ENCODE measurements at places on chromosomes 11 and 22. TPM values are rescaled to one million over a fixed set of nuclear protein-coding genes. Genes with fewer than 3 reads are reported as not detected.

CREB3L1 gene
- not detected for total RNA-seq

DNA sequence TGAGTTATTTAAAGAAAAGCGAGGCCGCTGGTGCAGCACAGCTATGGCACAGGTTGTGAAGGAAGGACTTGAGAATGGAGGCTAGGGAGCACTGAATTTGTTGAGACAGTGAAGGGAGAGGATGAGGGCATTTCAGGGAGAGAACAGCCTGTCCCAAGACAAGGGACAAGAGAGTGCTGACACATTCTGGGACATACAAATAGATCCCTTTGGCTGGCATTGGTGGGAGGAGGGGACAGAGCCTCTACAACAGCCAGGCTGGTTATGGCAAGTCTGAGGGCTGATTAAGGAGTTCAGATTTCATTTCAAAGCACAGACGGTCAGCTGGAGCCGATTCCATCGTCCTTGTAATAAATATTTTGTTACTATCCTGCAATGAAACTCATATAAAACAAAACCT, 1.7 kb upstream of the SLC29A2 start:
- H3K4me3 ChIP-seq = no peak overlapping the region
- no peak for DNase-seq
- H3K36me3 ChIP-seq = no peaks in the 10 kb centered on the region
- no peaks in the 10 kb centered on the region for H3K4me1 ChIP-seq
- peaks cover 6% of the 10 kb centered on the region for H3K27me3 ChIP-seq
- no peak overlapping the region for H3K27ac ChIP-seq

CSNK1E gene
- 156 TPM for total RNA-seq

DNA sequence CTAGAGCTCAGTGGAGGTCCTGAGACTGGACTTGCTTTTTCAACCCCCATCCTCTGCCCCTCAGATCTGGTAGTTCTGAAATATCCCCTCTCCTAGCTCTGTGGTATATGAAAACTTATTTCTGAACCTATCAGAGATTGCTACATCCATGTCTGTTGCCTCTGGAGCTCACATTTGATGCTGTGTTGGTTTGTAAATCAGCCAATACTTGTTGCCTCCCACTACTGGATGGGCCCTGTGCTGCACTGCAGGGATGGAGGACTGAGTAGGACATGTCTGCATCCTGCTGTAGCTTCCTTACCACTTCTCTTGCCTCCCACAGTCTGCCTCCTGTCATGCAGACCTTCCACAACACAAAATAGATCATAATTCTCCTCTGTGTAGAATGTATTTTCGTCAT, 5.2 kb downstream of the OLFML1 start:
- H3K27me3 ChIP-seq = peaks cover 7% of the 10 kb centered on the region
- DNase-seq = no peak
- no peak overlapping the region for H3K4me3 ChIP-seq
- H3K4me1 ChIP-seq = no peaks in the 10 kb centered on the region

FAU gene
- 986 TPM for total RNA-seq

RIMBP3C gene
- 0.50 TPM for total RNA-seq

DNA sequence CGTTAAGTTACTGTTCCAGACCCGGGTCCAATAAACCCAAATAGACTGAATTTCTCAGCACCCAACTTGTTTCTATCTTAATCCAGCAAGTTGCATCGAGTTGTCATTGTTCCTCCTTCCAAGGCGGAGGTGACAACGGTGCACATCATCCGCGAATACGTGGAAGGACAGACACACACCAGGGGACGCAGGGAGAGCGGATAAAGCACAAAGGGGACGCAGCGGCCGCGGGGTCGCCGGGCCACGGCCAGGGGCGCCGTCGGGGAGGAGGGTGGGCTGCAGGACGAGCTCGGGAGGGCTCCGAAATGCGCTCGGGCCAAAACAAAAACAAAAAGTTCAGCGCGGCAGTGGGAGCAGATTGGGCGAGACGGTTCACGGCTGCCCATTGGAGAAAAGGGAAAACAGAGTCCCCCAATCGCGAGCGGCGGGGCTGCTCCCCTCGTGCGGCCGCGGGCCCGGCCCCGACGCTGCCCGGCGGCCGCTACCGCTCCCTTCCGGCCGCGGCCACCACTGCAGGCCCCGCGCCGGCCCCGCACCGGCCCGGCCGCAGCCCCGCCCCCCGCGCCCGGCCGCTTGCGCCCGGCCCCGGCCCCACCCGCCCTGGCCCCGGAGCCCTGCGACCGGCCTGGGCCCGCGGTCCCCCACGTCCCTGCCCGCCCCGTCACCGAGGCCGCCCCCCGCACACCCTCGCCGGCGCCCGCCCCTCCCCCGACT, 518 bp downstream of the KMT5B start:
- H3K27me3 ChIP-seq = peaks cover 6% of the 10 kb centered on the region
- peak overlapping the region; percentile 94 for H3K27ac ChIP-seq
- no peaks in the 10 kb centered on the region for H3K36me3 ChIP-seq
- H3K4me3 ChIP-seq = peak overlapping the region; percentile 94
- peak; percentile 78 for DNase-seq

DNA sequence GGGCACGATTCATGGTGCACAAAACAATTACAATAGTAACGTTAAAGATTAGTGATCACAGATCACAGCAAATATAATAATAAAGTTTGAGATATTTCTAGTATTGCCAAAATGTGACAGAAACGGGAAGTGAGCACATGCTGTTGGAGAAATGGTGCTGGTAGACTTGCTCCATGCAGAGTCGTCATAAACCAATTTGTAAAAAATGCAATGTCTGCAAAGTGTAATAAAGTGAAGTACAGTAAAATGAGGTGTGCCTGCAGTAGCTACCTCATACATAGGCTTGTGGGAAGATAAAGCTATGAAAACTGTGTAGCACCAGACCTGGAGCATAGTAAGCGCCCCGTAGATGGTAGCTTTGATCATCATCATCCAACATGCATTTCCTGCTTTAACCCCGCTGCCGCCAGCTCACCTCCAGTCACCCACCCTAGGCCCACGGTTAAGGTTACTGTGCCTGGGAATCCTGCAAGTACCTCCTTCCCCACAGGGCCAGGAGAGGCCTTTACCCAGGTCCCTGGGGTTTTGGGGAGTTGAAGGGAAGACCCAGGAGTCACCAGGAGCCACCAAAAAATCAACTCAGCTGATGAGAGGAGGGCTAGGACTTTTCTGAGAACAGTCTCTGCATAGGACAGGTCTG, 59.2 kb downstream of the MYO7A start:
- H3K27ac ChIP-seq = no peak overlapping the region
- H3K36me3 ChIP-seq = no peaks in the 10 kb centered on the region
- H3K4me3 ChIP-seq = no peak overlapping the region
- H3K27me3 ChIP-seq = no peaks in the 10 kb centered on the region
- no peak for DNase-seq

DNA sequence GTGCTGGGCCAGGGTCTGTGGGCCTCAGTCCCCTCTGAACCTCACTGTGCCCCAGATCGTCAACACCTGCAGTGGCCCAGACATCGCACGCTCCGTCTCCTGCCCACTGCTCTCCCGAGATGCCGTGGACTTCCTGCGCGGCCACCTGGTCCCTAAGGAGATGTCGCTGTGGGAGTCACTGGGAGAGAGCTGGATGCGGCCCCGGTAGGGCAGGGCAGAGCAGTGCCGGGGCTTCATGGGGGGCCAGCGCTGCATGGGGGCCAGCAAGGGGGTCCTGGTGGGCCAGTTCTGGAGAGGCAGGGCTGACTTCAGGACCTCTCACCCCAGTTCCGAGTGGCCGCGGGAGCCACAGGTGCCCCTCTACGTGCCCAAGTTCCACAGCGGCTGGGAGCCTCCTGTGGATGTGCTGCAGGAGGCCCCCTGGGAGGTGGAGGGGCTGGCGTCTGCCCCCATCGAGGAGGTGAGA, 16.3 kb downstream of the EPS8L2 start:
- no peaks in the 10 kb centered on the region for H3K36me3 ChIP-seq
- peaks cover 15% of the 10 kb centered on the region for H3K27me3 ChIP-seq
- peak; percentile 46 for DNase-seq
- H3K4me1 ChIP-seq = peaks cover 7% of the 10 kb centered on the region
- H3K27ac ChIP-seq = no peak overlapping the region

DNA sequence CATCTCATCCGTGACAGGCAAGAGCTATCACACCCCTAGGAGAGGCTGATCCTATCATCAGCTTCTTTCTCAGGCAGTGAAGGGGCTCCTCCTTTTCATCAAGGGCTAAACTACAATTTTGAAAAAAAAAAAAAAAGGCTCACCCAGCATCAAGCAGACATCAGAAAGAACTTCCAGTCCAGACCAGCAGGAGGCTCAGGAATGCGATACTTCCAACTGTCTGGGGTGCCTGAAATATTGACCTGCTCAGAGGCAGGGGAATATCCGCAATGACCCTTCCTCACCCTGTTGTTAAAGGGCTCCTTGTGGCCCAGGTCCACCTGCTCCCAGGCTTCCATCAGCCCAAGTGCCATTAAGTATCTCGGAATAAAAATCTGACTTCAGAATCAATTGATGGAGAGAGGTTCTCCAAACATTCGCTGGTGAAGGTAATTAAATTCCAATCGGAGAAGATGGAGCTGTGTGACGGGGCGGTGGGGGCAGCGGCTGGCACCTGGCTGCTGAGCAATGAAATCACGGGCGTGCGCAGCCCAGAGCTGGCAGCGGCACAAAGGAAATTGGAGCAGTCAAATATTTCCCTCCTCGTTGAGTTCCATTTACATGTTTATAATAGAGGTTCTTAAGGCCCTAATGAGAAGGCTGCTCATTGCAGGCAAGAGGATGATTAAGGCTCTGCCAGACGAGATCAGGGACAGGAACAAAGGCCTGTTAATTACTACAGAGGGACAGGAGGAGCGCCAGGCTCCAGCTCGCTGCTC, 69.0 kb upstream of the THY1 start:
- H3K27me3 ChIP-seq = peaks cover 33% of the 10 kb centered on the region
- H3K4me1 ChIP-seq = no peaks in the 10 kb centered on the region
- no peak overlapping the region for H3K27ac ChIP-seq
- H3K36me3 ChIP-seq = no peaks in the 10 kb centered on the region
- no peak for DNase-seq

DNA sequence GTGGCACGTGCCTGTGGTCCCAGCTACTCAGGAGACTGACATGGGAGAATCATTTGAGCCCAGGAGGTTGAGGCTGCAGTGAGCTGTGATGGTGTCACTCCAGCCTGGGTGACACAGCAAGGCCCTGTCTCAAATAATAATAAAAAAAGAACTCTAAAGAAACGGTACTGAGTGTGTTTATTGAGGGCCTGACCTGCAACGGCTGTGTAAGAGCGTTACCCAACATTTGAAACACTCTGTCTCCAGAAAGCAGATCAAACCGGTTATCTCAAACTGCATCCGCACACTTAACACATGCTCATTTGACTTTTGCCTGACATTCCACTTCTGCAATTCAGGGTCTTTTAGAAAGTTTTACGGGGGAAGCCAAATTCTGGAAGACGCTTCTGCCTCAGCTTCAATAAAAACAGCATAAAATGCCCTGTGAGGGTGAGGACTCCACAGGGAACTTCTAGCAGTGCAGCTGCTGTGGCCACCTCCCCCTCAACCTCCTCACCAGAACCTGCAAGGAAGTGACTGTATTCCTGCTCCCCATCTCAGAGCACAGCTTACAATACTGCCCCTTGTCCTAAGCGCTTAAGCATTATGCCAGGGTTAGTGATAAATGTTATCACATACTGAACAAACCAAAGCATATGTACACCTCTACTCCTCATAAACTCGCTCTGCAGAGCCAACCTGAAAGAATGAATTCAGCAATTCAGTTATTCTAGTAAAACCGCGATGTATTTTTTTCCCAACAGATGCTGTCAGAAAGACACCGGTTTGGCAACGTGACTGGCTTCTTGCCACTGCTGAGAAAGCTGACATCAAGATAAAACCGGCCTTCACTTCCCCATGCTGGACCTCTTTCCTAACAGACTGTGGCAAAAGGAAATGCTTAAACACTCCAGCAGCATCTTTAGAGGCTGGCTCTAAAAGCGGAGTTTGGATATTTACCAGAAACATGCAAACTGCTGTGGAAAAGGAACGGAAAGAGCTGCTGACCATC, 52.2 kb downstream of the PRDM10 start:
- no peak for DNase-seq
- H3K27me3 ChIP-seq = no peaks in the 10 kb centered on the region
- H3K36me3 ChIP-seq = no peaks in the 10 kb centered on the region
- H3K4me1 ChIP-seq = peaks cover 6% of the 10 kb centered on the region
- H3K27ac ChIP-seq = no peak overlapping the region

FAT3 gene
- not detected for total RNA-seq

KLHL35 gene
- 0.62 TPM for total RNA-seq

- no peak for DNase-seq
- no peaks in the 10 kb centered on the region for H3K4me1 ChIP-seq
- no peaks in the 10 kb centered on the region for H3K27me3 ChIP-seq
- H3K27ac ChIP-seq = no peak overlapping the region
These were observed 273.2 kb downstream of the TENM4 start for GRCh38 chr11:79167510-79168188.

ASPHD2 gene
- 13.6 TPM for total RNA-seq

- no peak for DNase-seq
- H3K36me3 ChIP-seq = no peaks in the 10 kb centered on the region
- H3K4me3 ChIP-seq = no peak overlapping the region
- peaks cover 23% of the 10 kb centered on the region for H3K27me3 ChIP-seq
- no peaks in the 10 kb centered on the region for H3K4me1 ChIP-seq
These were observed 43.9 kb upstream of the ASPHD2 start for GRCh38 chr22:26385164-26385563.

DNA sequence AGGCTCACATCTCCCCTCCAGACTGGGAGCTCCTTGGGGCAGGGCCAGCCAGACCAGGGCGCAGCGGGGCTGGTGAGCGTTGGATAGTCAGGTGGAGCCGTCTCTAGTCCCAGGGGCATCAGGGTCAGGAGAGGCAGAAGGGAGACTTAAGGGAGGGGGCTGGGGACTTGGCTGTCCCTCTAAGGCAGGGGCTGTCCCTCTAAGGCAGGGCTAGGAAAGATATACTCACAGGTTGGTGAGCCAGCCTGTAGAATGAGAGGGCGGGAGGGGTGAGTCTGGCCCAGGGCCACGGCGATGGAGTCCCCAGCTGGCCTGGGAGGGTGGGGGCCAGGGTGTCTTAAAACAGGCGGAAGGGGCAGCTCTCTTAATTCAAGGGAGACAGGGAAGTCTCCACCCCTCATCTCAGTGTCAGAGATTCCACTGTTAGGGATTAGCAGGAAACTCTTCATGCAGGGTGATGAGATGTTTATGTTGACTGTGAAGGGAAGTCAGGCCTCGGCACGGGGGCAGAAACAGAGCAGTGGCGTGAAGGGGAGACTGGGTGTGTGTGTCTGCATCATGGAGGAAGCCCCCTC, 11.3 kb downstream of the P2RY2 start:
- H3K36me3 ChIP-seq = no peaks in the 10 kb centered on the region
- no peak overlapping the region for H3K27ac ChIP-seq
- no peak overlapping the region for H3K4me3 ChIP-seq
- H3K27me3 ChIP-seq = no peaks in the 10 kb centered on the region
- no peaks in the 10 kb centered on the region for H3K4me1 ChIP-seq

GRCh38 chr22:31800065-31800464, 46.2 kb downstream of the DEPDC5 start:
- no peak for DNase-seq
- H3K27me3 ChIP-seq = no peaks in the 10 kb centered on the region
- no peaks in the 10 kb centered on the region for H3K4me1 ChIP-seq
- no peak overlapping the region for H3K4me3 ChIP-seq

DDX10 gene
- total RNA-seq = 84.1 TPM

All from natural killer cell treated with Interleukin-12 subunit alpha and Interleukin-12 subunit beta and Interleukin-15 and Interleukin-18, amount 100 ng/mL, for 72 hours (primary cell).